ENCODE measurements at places on chromosomes 3 and 15.

- no peak for DNase-seq
These were observed 241.8 kb downstream of the ADAMTS17 start for GRCh38 chr15:100099976-100100375.

GRCh38 chr3:139689708-139690228, 12.0 kb upstream of the NMNAT3 start:
- no peak for DNase-seq

DNA sequence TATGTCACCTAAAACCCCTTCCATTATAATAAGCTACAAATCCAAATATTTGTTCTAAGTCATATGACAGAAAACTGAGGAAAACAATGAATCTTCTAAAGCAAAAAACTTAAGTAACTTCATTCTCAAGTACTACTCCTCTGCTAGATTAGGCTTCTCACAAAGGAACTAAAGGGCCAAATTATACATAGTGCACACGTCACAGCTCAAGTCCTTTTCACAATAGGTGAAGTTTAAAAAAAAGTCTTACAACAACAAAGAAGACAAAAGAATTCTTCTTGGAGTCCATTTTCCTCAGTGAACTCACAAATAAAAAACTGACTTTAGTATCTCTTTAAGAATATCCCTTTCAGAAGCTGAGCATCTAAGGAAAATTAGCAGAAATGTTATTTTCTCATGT, 479.9 kb downstream of the MAGI1 start:
- no peak for DNase-seq

- no peak for DNase-seq
These were observed 1029.1 kb upstream of the GBE1 start for GRCh38 chr3:82790307-82791097.

DNA sequence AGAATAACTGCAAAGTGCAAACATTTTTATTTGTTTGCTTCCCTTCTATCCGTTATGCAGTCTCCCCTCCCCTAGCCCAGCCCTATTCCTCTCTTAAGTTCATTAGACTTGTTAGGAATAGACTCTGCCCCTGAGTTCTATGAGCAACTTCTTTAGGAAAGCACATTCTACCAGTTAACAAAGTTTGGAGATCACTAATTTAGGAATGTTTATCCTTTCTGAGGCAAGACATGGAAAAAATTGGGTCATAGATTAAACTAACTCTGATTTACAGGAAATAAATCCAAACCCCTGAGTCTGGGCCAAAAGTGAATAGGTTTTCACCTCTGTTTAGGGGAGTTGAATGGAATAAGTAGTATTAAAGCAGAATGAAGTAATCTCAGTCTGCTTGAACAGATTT, 34.4 kb downstream of the C3orf80 start:
- no peak for DNase-seq

DNA sequence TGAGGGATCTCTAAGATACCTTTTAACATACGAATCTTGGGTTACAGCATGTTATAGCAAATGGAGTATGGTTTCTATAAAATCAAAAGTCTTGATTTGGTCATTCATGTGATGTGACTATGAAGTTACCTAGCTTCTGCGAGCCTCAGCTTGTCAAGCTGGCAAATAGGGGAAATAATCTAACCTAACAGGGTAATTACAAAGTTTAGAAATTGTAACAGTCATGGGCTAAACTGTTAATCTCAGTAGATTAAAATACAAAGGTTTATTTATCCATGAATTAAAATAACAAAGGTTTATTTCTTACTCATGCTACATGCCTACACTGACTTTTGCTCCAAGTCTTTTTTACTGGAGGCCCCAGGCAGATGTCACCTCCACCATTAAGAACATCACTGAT, 359.1 kb downstream of the CLSTN2 start:
- no peak for DNase-seq

DNA sequence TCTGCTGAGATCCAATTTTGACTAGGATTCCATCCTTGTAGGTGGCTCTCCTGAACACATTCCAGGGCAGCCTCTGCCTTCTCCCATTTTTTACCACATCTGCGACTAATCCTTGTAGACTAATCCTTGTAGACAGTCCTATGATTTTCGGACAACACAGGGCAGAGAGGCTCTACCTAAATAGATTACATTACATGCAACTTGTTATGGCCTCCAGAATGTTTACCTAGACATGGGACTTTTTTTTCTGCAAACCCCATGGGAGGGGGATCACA, 239.3 kb upstream of the WNT5A start:
- no peak for DNase-seq

GRCh38 chr3:152019508-152019907, 146.1 kb downstream of the SUCNR1 start:
- DNase-seq: no peak

- DNase-seq: no peak
These were observed 44.3 kb upstream of the MRPS22 start for GRCh38 chr3:139299261-139300132.

DNA sequence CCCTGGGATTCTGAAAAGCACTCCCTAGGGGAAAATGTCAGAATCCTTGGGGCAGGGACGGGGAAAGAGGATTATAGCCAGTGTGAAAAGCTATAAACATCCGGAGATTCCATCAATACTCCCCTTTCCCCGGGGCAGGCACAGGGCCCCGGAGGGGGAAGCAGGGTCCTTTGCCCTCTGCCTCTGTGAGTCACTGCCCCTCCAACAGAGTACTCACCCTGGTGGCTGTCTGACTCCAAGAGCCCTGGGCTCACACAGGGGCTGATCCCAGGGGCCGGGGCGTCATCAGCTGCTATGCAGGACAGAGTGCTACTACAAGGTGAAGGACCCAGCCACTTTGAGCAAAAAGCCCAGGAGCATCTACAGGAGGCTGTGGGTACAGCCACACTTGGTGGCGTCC, 133.0 kb upstream of the PRR20G start:
- no peak for DNase-seq

DNA sequence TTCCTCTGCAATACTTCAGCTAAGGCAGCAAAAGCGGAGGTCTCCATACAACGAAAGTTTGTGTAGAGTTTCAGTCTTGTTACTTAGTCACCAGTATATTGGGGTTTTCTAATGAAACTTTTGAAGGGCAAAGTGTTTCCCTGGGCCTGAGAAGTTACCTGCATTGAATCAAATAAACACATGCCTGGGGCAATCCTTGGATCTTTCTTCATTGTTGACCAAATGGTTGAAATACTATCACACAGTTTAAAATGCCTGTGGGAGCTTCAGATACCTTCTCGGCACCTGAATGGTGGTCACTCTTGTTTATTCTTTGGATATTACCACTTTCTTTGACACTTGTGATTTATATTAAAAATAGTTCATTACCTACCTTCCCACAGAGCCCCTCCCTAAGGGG, 988 bp upstream of the CHSY1 start:
- DNase-seq: no peak

- no peak for DNase-seq
These were observed 125.0 kb downstream of the ANO10 start for GRCh38 chr3:43496740-43497375.

DNA sequence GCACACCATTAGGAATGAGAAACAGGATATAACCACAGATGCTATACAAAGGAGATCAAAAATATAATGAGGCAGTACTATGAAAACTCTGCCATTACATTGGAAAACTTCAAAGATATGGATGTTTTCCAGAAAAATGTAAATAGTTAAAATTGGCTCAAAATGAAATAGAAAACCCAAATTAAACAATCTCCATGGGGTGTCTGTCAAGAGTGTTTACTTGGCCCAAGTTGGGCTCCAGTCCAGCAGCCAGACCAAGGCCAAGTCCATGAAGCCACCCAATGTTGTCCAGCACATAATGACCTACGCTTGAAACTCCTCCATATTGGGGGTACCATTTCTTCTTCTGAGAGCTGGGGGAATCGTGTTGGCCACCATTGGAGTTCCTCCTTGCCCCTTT, 37.1 kb downstream of the CTXND1 start:
- DNase-seq: no peak

DNA sequence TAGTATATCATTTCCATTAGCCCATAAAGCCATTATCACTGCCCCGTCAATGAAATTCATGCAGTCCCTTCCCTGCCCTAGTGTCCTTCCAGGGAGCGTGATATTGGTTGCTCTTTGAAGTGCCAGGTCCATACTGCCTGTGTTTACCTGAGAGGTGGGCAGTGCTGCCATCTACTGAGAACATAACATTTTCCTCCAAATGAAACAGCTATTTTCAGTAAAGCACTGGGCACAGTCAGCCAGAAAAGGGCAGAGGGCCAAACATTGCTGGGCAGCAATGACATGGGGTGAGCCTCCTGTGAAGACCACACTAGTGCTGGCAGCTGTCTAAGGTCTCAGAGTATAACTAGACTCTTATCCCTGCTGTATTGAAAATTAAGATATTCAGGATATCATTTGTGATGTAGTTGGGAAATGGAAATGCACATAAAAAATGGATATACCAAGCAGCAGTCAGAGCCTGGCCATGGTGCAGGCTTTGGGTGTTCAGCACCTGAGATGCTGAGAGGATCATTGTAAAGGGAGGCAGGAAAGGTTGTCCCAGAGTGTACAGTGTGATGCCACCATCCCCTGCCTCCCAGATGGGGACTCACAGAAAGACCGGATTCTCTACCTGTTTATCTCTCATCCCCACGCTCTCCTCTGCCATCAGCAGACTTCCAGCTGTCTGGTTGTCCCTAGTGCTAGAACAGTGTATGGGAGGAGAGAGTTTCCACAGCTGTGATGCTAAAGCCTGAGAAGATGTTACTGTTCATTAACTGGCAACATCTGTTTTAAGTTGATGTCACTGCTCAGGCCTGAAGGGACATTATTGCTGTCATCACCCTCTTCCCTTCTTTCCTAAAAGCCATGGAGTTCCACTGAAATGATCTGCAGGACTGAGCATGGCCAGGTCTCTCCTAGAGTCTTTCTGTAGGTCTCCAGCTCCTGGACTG, 108.8 kb downstream of the ARNT2 start:
- DNase-seq: no peak

DNA sequence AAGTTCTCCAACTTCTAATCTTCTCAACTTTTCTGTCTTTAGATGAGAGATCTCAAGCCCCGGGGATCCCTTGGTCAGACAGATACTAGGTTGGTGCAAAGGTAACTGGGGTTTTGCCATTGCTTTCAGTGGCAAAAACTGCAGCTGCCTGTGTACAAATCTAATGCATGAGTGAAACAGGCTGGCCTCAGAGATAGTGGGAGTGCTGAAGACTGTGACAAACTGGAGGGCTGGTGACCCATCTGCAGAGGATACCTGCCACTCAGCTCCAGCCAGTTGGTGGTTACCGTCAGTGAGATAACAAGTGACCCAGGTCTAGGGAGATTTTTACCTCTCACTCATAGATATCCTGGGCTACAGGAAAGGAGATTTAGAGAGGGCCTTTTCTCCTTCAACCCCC, 85.7 kb downstream of the RYR3 start:
- no peak for DNase-seq

GRCh38 chr15:41971089-41971894, 1.1 kb downstream of the EHD4 start:
- DNase-seq: peak; percentile 82

DNA sequence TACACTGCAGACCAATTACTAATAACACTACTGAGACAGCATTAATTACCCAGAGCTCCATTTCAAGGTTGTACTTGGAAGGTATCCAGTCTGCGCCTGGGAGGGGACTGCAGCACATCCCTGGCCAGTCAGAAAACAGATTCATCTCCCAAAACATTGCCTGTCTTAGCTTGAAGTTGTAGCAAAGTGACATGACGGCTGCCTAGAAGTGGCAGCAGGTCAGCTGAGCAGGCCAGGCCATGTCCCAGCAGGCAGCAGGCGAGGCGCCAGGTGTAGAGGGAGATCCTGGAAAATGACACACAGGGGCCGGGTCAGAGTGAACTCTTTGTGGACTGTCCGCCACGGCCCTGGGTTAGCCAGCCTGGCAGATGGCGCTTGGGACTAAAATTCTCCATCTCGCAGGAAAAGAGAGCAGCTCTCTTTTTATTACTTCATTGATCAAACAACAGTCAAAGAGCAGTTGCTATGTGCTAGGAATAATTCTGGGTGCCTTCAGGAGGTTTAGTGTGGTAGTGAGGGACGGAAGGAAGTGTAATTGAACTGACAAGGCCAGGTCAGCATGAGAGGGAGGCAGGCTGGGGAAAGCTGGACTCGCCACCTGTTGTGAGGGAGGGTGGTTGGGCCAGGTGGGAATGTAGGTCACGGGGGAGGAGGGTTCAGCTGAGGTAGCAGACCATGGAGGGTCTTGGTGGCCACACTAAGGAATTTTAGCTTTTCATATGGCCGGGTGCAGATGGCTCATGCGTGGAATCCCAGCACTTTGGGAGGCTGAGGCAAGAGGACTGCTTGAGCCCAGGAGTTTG, 1.3 kb upstream of the MAP6D1 start:
- DNase-seq: no peak

GRCh38 chr15:47027322-47027946, 689.9 kb upstream of the SEMA6D start:
- no peak for DNase-seq

- DNase-seq: no peak
These were observed 44.8 kb downstream of the PLD1 start for GRCh38 chr3:171765511-171765887.

DNA sequence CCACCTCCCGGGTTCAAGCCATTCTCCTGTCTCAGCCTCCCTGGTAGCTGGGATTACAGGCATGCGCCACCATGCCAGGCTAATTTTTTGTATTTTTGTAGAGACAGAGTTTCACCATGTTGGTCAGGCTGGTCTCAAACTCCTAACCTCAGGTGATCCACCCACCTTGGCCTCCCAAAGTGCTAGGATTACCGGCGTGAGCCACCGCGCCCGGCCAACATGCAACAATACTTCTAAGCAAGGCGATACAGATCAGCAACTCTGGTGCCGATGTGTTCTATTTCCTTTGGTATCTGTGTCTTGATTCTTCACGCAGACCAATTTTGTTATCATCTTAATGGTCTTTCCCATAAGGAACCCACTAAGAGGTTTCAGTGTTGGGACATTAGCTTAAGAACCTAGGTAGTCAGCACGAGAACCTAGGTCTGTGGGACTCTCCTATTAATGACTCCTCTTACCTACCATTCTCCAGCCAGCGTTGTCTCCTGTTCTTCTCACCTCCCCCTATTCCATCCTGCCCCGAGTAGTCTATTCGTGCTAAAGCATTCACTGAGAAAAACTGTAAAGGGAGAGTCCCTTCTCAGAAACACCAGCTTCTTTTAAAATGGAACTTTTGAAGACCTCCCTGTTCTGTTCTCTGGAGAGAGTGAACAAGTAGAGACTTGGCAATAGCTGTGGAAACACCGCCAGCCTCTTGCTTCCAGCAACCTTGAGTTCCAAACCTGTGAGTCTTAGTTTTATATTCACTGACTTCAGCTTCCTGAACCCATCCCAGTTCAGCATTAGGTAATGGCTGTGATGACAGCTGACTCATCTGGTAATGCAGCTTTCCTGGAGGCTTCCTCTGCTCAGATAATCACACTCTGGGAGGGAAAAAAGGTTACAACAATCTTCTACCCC, 61.2 kb downstream of the TSC22D2 start:
- DNase-seq: no peak

- peak; percentile 34 for DNase-seq
These were observed 64.1 kb upstream of the HEG1 start for GRCh38 chr3:125119752-125120378.

Data from CD4-positive, alpha-beta T cell treated with Interleukin-12 subunit alpha and Interleukin-12 subunit beta, for 1 hour (primary cell).